NCI-H1436 (cell line): ENCODE measurements at places on chromosomes 1 and 21.

DNA sequence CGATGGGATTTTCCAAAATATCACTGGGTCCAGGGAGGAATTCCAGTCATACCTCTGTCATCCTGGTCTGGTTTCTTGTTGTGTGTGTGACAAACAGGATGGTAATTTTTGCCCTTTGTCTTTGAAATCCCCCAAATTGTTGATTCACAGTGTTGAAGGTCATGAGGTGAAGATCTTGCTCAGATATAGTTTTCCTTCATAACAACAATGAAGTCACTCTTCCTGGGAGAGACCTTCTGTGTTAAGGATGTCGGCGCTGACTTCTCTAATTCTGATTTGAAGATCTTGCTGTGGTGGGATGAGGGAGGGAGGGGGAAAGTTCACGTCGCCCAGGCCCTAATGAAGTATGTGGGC, 32.2 kb upstream of the MPZL1 start:
- no peak for DNase-seq

- no peak for DNase-seq
Observed at GRCh38 chr1:228336308-228337030, 70.2 kb downstream of the TRIM11 start.

GRCh38 chr1:211370669-211371068, 44.0 kb downstream of the TRAF5 start:
- DNase-seq: no peak

GRCh38 chr1:8698012-8698630, 119.3 kb downstream of the RERE start:
- DNase-seq: no peak

- no peak for DNase-seq
Observed at GRCh38 chr1:246647513-246647912, 76.7 kb upstream of the SCCPDH start.

GRCh38 chr1:233224311-233224710, 71.2 kb downstream of the PCNX2 start:
- DNase-seq: no peak

DNA sequence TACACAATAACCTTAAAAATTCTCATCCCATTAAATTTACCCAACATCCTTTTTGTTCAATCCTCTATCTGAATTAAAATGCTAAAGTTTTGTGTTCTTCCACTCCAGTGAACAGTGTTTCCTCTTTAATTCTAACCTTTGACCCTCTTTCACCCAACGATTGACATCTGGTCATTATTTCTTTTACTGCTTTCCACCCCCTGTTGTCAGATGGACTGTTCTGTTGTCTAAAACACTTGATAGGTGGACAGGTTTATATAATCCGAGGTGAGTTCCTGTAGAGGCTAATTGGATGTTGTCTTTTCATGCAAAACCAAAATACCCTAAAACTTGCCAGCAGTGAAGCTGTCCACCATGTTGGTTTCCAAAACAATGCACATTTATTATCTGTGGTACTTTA, 73.4 kb upstream of the SERTAD4 start:
- no peak for DNase-seq
